ENCODE measurements at places on chromosomes 7 and 10.

DNA sequence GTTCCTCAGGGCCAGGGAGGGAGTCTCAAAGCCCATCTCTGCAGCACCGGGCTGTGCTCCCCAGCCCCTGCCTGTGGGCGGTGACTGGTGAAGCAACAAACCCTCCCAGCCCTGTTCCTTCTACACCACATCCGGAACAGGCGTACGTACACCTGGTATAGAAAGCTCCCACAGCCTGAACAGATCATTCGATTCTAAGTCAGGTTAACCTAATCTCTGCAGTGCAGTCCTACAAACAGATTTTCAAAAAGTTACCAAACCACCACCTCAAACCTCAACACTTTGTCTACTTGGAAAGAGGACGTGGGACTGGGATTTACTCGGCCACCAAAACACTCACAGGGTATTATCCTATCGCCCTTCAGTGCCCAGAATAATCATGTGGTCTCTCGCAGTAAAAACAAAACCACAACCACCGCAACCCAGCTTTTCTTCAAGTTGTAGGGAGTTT lies 238.4 kb downstream of the DIP2C start:
- DNase-seq: no peak

GRCh38 chr7:131532570-131533091 lies 23.8 kb downstream of the PODXL start:
- DNase-seq: no peak

- DNase-seq: no peak
Observed at GRCh38 chr10:31759124-31759798, 169.4 kb downstream of the ARHGAP12 start.

- DNase-seq: no peak
Observed at GRCh38 chr7:12612622-12613021, 42.1 kb downstream of the SCIN start.

GRCh38 chr10:88660598-88660884 lies 3.7 kb upstream of the LIPF start:
- no peak for DNase-seq

DNA sequence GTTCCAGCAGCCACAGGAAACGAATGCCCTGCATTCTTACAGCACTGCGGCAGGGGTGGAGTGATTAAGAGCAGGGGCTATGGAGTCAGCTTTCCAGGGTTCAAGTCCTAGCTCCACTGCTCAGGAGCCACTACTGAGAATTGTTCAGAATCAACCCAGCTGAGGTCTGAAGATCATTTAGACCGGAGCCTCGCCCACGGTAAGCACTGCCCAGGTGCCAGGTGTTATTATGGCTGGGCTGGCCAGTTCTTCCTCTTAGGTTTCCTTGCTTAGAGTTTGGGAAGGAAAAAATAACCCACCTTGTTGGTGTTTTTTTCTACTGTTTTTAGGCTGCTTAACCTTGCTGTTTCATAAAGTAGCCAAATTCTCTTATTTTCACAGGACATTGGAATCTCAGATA lies 4.8 kb upstream of the FIGNL1 start:
- DNase-seq: no peak

GRCh38 chr10:132607961-132608495 lies 70.4 kb downstream of the INPP5A start:
- no peak for DNase-seq

GRCh38 chr7:123773481-123773880 lies 24.7 kb upstream of the WASL start:
- DNase-seq: no peak

- no peak for DNase-seq
Observed at GRCh38 chr7:102190776-102191350, 95.8 kb upstream of the SH2B2 start.

DNA sequence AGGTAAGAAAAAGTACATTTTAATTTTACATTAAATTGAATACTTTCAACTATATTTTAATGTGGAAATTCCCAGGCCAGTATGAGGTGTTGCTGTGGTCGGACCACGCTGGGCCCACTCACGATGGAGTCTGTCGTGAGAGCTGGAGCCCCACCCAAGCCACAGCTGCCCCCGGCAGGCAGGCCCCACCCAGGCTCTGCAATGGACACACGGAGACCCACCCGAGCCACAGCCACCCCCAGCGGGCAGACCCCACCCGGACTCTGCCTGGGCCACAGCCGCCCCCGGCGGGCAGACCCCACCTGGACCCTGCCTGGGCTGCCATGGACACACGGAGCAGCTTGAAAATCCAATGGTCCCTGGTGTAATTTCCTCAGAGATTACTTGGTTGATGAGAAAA lies 141.3 kb downstream of the PTPRN2 start:
- DNase-seq: no peak

GRCh38 chr10:62239994-62240393 lies 28.6 kb downstream of the RTKN2 start:
- DNase-seq: no peak

DNA sequence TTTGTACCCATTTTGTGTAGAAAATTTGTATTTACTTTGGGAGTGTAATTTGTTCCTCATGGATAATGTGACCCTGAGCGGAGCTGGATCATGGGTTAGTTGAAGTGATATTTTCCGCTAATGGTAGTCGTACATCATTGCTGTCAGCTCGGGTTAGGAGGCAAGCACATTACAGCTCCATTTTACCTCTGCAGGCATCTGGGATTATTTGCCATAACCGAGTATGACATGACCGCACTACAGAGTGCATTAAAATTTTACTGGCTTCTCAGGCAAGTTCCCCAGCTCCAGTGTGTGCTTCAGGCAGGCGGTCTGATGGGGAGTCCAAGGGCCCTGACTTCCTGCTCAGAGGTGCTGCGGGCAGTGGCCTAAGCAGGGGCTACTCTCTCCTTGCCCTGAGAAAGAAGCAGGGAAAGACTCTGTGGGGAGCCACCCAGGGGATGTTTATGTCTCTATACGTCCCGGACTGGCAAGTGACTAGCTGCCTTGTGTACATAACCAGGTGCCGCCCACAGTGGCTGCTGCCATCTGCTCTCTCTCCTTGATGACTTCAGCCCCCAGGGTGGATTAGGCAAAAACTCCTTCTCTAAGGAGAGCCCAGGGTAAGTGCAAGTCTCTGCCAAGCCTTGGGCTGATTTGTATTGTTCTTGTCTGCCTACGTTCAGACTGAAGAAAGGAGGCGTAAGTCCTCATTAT lies 685.3 kb upstream of the GALNT17 start:
- DNase-seq: peak; percentile 83

GRCh38 chr7:37448011-37448635 lies 541 bp downstream of the ELMO1 start:
- DNase-seq: no peak

GRCh38 chr10:130750441-130750840 lies 561.1 kb downstream of the TCERG1L start:
- no peak for DNase-seq

- no peak for DNase-seq
Observed at GRCh38 chr10:35568483-35569015, 36.6 kb upstream of the GJD4 start.
